ENCODE measurements at places on chromosomes 6 and 20.

- DNase-seq: no peak
Measured at GRCh38 chr6:113211170-113211569, 646.0 kb upstream of the MARCKS start.

GRCh38 chr20:24840121-24840713, 108.9 kb upstream of the CST7 start:
- no peak for DNase-seq

- DNase-seq: peak; percentile 49
Measured at GRCh38 chr6:35603326-35604202, 85.2 kb downstream of the FKBP5 start.

DNA sequence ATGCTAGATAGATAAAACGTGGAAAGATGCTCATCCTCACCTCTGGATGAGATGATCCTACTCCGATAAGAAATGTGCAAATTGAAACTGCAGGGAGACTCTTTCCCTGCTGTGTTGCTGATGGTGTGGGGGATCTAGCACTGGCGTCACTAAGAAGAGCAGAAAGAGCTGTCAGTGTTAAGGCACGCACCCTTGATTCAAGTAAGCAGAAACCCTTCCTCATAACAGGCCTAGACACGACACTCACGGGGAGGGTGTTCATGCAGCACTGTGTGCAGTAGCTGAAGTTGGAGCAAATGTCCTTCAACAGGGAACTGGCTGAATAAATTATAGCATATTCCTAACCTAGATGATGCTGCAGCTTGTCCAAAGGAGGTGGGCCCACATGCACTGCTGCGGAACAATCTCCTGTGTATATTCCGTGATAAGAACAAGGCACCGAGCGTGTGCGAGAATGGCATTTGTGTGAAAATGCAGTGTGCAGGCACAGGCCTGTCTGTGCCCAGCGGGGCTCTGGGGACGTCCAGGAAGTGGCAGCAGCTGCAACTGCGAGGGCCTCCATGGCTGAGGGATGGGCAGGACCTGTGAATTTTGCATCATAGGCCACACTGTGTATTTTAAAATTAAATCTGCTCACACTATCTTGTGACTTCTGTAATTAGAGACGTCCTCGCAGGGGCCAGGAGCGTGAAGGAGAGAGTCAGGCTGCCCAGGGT, 64.0 kb downstream of the TCP11 start:
- no peak for DNase-seq

DNA sequence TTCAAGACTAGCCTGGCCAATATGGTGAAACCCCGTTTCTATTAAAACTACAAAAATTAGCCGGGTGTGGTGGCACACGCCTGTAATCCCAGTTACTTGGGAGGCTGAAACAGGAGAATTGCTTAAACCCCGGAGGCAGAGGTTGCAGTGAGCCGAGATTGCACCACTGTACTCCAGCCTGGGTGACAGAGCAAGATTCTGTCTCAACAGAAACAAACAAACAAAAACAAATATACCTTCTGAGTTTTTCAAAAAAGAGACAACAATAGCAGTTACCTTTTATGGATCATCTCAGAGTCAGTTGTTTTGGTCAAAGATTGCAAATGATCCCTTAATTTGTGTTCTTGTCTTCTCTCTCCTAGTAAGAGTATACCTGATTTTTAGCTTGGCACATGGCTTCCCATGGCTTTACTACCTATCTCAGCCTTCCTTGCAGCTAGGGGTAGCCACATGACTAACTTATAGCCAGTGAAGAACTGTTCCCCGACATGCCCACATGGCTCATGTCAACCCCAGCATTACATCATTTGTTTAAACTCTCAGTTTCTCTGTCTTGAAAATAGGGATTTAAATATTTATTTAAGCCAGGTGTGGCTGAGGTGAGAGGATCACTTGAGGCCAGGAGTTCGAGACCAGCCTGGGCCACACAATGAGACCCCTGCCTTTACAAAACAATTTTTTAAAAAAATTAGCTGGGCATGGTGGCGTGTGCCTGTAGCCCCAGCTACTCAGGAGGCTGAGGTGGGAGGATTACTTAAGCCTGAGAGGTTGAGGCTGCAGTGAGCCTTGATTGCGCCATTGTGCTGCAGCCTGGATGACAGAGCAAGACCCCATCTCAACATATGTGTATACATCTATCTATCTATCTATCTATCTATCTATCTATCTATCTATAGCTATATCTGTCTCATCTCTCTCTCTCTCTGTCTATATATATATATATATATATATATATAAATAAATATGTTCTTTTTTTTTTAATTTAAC, 25.0 kb upstream of the SLC9A8 start:
- no peak for DNase-seq

DNA sequence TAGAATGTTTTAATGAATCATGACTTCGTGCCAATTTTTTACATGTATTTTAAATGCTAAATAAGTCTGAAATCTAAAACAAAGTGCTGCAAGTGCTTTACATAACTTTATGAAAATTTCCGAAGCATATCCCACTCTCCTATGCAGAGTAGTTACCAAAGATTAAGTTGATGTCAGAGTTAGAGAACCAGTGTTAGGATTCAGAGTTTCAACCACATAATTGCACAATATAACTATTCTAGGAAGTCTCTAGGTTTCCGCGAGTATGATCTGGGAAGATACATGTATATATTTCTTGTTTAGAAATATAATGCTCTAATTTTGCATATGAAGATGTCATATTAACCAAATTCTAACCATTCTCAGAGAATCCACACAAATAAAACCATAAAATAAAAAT, 74.8 kb downstream of the ASCC3 start:
- DNase-seq: no peak

Measured in fibroblast of gingiva (primary cell).